ENCODE measurements at places on chromosomes 3 and 15.

DNA sequence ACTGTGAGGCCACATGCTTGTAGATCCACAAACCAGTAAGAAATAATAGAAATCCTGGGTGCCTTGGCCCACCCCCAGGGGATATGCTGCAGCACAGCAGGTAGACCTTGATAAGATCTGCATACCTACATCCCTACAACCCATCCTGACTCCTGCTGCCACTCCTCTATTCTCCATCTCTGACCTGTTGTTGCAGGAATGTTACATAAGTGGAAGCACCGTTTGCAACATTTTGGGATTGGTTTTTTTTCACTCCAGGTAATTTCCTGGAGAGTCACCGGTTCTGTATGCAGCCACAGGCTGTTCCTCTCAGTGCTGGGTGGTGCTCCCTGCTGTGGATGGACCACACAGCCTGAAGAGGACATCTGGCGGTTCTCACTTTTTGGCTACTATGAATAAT is 16.1 kb upstream of the CSPG5 start:
- no peak for DNase-seq

DNA sequence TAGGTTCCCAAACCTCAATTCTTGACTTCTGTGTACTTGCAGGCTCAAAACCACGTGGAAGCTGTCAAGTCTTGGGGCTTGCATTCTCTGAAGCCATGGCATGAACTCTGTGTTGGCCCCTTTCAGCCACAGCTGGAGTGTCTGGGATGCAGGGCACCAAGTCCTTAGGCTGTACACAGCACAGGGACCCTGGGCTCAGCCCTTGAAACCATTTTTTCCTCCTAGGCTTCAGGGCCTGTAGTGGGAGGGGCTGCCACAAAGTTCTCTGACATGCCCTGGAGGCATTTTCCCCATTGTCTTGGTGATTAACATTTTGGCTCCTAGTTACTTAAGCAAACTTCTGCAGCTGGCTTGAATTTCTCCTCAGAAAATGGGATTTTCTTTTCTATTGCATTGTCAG is 135.4 kb downstream of the ATG7 start:
- DNase-seq = no peak

- DNase-seq = no peak
These were observed 7.2 kb upstream of the SEC22A start for GRCh38 chr3:123194552-123194951.

- no peak for DNase-seq
These were observed 5.8 kb downstream of the ITGA11 start for GRCh38 chr15:68426116-68426515.

GRCh38 chr3:31172336-31172735 is 277.9 kb upstream of the GADL1 start:
- no peak for DNase-seq

DNA sequence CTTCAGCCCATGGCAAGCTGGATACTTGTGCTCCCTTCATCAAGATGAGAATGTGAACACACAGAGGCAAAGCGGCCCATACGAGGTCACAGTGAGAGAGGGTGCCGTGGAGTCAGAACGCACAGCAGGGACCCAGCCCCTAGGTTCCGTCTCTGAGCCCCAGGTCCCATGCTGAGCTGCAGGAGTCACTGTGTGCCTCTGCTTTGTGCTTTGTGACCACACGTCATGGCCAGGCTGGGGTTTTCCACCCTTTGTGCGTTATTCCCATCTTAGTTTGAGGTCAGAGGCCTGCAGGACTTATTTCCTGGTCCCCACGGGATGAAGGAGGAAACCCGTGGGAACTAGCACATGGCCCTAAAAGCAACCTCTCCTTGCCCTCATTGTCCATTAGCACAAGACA is 140.3 kb downstream of the TJP1 start:
- no peak for DNase-seq

DNA sequence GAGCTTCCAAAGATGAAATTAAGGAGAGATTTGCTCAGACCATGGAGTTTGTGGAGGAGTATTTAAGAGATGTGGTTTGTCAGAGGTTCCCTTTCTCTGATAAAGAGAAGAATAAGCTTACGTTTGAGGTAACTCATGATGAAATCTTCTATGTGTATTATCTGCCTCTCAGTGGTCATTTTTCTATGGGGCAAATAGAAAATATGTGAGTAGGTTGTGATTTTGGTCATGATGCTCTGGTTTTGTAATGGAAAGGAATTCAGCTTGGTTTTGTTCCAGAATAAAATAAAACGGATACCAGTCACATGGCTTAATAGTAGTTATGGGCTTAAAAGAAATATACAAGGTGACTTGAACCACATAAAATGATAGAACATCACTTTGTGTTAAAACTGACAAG is 181.1 kb downstream of the ITPR1 start:
- no peak for DNase-seq

DNA sequence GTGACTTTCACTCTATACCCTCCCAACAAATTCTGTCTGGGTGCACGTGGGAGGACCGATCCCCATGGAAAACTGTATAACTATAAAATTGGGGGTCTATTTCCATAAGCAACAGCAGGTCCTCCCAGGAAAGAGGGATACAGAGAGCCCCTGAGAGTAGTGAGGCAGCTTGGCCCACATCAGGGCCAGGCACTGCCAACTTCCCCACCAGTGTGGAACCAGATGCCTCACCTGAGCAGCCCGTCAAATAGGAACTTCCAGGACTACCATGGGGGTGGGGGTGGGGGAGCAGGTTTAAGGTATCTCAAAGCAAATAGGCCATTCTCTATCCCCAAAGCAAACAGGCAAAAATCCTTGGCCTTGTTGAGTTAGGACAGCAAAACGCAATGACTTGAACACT is 33.3 kb upstream of the DUSP7 start:
- DNase-seq = no peak

DNA sequence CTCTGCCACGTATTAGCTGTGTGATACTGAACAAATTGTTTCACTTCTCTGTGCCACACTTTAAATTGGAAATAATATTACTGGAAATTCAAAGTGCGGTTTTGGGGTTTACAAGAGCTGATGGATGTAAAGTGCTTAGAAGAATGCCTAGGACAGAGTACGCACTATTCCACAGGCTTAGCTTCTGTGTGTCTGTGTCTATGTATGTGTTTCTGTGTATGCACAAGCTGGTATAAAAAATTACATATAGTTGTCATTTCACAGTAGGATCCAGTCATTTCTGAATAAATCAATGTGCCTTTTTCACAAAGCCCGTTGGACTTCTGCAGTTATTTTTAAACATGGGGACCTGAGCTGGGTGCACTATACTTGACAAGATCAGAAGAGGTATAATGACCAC is 370.4 kb downstream of the TUSC7 start:
- DNase-seq = no peak

DNA sequence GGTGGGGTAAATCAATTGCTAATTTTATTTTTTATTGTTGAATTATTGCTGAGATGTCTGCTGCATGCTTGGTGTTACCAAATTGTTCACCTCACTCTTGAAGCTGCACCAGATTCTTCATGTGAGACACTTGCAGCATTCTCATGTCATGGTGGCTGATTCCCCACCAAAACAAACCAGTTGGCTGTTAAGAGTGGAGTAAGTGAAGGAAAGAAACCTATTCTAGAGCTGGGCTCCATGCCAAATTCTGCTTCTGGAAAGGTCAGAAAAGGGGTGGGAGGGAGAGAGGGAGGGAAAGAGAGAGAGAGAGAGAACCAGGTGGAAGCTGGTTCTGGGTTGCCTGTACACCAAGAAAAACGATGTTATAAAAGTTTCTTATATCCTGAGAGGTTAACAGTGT is 317.5 kb upstream of the THRB start:
- DNase-seq = no peak

GRCh38 chr3:66362541-66362941 is 138.3 kb downstream of the LRIG1 start:
- DNase-seq = no peak

GRCh38 chr3:9808345-9809037 is 1.6 kb upstream of the TTLL3 start:
- peak; percentile 57 for DNase-seq

- peak; percentile 75 for DNase-seq
These were observed 1.9 kb downstream of the KLF13 start for GRCh38 chr15:31328428-31328968.

GRCh38 chr3:67569324-67569723 is 85.1 kb downstream of the SUCLG2 start:
- no peak for DNase-seq

- no peak for DNase-seq
These were observed 71.5 kb upstream of the SLC25A26 start for GRCh38 chr3:66149269-66149668.

- DNase-seq = no peak
These were observed 1082.1 kb downstream of the ZPLD1 start for GRCh38 chr3:103516950-103517349.

GRCh38 chr3:72336821-72337479 is 511.3 kb downstream of the SHQ1 start:
- peak; percentile 18 for DNase-seq

DNA sequence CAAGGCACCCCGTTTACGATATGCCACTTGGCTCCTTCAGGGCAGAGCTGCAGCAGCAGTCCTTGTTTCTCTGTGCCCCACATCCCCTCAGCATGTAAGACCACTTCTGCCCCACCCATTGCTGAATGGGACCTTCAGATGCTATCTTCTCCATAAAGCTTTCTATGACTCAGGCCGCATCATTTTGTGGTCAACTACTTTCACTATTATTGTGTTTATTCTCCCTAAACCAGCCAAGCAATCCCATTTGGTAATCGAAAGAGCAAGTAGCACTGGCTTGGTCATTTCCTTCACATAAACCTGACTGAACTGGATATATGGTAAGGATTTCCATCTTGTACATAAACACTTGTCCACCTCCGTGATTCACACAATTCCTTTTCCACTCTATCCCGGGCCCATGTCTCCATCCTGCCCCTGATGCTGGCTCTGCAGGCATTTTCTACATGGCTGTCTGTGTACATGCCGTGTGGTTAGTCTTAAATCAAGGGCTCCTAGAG is 25.7 kb downstream of the LIPC start:
- no peak for DNase-seq

DNA sequence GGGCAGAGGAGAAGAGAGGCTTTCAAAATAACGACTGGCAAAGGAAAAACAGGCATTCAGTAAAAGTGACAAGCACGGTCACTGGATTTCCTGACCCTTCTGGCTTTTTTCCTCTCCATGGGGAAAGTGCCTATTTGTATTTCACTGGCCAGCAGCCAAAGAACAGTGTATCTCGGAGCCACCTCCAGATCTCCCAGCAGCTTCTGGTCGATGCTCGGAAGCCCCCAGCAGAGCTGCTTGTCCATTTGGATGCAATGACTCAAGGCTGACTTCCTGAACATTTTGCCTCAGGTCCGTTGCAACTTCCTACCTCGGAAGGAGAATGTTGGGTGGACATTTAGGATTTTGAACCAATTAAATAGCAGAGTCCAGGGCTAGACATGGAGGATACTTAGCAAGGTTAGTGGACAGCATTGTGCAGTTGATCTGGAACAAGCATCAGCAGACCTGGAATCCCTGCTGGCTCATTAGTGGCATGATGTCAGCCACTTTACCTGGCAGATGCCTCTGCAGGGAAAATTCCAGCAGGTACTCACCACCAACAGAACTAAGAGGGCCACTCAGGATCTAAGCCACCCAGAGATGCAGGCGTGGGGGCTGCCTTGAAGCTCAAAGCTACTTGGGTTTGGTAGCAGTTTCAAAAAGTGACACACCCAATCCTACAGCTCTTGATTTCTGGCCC is 1.1 kb downstream of the FAM107A start:
- DNase-seq = no peak

- DNase-seq = no peak
These were observed 26.9 kb downstream of the GYG1 start for GRCh38 chr3:149018247-149018646.

DNA sequence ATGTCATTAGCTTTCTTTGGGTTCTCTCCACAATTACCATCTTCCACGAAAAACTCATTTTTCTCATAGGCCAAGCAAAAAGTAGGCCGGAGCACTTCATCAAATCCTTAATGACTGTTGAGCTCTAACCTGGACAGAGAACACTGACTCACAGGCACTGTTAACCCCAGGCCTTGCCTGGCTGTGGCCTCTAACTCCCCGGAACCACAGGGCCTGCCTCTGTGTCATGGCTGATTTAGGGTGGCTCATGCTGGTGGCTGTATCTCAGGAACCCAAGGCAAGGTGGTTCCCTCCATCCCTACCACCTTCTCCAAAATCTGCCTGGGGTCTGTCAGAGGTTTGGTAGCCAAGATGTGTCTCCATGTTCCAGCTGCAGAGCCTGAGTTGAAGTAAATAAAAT is 3.6 kb downstream of the CRTAP start:
- no peak for DNase-seq

DNA sequence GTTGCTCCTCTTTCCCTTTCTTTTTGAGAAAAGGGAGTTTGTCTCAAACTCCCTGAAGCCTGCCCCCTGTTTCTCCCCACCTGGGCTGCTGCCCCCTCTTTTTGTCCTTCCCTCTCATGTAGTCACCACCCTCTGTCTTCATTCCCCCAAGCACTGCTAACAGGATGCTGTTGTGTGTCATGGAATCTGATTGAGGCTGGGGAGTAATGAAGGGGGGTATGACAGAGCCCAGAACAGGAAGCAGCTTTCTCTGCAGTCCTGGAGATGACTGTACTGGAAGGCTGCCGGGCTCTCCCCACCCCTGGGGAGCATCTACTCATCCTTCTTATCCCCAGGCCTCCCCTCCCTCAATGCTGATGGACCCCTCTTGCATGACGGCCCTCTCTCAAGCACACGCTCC is 181.6 kb downstream of the ABHD5 start:
- no peak for DNase-seq

DNA sequence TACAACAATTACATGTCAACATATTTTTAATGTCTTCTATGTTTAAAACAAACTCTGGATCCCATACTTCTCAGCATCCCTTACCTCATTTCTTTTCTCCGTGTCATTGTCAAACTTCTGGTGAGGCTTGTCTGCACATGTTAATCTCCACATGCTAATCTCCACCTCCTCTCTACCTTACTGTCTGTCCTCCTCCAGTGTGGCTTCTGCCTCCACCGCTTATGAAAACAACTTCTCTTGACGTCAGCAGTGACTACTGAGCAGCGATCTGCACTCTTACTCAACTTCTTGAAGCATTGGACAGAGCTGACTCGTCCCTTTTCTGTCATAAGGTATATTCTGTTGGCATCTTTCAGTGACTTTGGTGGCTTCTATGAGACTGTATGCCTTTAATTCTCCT is 338.2 kb upstream of the THRB start:
- DNase-seq = no peak

DNA sequence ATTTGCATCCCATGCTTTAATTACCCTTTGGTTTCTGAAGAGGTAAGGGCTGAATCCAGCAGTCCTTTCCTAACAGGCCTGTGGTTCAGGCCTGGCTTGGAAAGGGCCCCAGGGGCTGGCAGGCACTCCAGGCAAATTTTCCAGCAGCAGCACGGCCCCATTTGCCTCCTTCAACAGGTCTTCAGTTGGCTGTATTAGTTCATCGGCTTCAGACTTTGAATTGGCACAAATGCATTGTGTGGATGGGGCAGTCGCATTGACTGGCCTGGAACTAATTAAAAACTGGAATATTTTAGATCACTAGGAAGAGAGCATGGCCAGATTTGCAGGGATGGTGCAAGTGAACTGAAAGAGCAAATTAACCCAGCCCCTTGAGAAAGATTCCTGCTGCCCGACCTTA is 207.8 kb upstream of the MCTP2 start:
- no peak for DNase-seq

- DNase-seq = no peak
These were observed 8.6 kb downstream of the TFG start for GRCh38 chr3:100717637-100718487.

Data from CD4-positive, alpha-beta T cell treated with Interleukin-4 for 1 hour (primary cell).